ENCODE measurements at places on chromosomes 4 and X.

GRCh38 chr4:76091052-76091451 lies 16.5 kb downstream of the ART3 start:
- no peak for DNase-seq

DNA sequence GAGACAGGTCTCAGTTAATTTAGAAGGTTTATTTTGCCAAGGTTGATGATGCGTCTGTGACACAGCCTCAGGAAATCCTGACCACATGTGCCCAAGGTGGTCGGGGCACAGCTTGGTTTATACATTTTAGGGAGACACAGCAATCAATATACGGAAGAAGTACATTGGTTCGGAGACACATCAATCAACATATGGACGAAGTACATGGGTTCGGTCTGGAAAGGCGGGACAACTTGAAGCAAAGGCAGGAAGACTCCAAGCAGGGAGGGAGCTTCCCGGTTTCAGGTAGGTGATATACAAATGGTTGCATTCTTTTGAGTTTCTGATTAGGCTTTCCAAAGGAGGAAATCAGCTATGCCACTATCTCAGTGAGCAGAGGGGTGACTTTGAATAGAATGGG lies 225.2 kb upstream of the ZFP42 start:
- DNase-seq: no peak

GRCh38 chr4:27016551-27016950 lies 155.9 kb downstream of the STIM2 start:
- no peak for DNase-seq

DNA sequence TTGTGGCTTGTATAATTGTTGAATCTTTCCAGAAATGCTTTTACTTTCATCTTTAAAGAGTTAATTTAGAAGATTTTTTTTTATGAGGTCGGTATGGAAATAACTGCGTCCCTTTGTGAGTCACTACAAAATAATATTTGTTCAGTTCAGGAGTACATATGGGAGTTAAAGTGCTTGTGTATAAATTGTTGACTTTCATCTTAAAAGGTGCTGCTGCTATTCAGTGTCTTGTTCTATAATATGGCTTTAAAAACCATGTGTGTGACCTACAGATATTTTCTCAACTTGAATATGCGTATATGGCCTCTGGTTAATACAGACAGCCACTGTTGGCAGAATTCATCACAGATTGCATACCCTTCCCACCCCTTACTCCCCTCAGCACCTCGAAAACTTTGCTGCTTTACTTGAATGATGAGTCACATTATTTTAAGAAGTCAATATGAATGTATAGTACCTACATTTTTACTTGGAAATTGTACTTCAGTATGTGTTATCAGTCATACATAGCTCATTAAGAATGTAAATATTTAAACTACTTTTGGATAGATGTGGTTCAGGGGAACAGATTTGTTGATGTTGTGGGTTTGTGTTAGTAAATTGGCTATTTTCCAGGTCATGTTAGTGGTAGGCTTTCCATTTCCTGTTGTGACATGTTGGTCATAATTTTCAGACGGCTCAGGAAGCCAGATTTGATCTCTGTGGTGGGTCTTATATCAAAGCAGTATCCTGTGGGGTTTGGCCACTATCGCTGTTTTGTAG lies 1.5 kb downstream of the CLCN3 start:
- peak; percentile 22 for DNase-seq

- DNase-seq: no peak
Measured at GRCh38 chr4:15234116-15234855, 193.5 kb upstream of the C1QTNF7 start.

DNA sequence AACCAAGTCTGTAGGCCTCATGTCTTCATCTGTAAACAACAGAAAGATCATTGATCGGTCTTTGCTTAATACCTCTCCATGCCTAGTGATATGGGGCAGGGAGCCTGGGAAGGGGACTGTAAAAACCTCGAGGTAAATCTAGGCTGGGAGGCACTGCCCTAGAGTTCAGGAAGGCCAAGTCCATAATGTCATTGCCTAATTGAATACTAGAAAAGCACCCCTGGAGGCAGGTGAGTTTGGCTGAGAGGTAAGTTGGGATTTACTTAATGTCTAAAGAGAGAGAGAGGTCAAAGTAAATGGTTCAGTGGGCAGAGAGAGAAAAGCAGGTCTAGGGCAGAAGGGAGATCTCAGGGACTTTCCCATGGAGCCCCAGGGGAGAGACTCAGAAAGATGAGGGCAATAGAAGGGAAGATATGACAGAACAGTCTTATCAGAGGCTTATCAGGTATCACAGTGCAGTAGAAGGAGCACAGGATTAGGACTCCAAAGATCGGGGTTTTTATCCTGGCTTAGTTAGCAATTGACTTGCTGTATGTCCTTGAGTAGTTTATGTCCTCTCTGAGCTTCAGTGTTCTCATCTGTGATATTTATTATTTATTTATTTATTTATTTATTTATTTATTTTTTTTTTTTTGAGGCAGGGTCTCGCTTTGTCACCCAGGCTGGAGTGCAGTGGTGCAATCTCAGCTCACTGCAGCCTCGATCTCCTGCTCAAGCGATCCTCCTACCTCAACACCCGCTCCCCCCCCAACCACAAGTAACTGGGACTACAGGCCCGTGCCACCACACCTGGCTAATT lies 85.2 kb downstream of the SLC16A2 start:
- no peak for DNase-seq

GRCh38 chrX:123206176-123206575 lies 22.1 kb downstream of the GRIA3 start:
- no peak for DNase-seq

GRCh38 chr4:154001193-154001592 lies 212.3 kb upstream of the SFRP2 start:
- no peak for DNase-seq

GRCh38 chrX:31717474-31717873 lies 645.6 kb upstream of the FTHL17 start:
- no peak for DNase-seq

GRCh38 chr4:17721496-17722355 lies 59.7 kb downstream of the FAM184B start:
- DNase-seq: no peak

GRCh38 chr4:159498446-159499115 lies 395.7 kb downstream of the RAPGEF2 start:
- DNase-seq: no peak

- no peak for DNase-seq
Measured at GRCh38 chr4:617644-618641, 7.4 kb upstream of the PDE6B start.

- DNase-seq: no peak
Measured at GRCh38 chrX:68185161-68185560, 248.1 kb downstream of the OPHN1 start.

GRCh38 chr4:168693750-168694490 lies 197.1 kb downstream of the PALLD start:
- no peak for DNase-seq

GRCh38 chr4:116480546-116480945 lies 604.8 kb downstream of the TRAM1L1 start:
- DNase-seq: no peak

DNA sequence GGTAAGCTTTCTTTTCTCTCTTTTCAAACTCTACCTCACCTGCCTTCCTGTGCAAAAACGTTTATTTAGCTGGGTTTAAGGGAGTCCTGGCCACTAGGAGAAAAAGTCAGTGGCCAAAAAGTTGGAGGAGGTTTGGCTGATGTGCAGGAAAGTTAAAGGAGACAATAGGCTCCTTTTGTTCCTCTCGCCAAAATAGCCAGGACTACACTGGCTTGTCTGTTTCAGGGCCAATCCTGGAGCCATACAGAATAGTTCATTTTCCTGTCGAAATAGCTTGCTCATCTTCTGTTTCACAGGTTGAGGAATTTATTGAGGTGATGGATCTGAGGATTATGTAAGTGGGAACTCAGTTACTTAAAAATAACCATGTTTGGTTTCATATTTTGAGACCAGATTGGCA lies 423 bp downstream of the HEPH start:
- no peak for DNase-seq

DNA sequence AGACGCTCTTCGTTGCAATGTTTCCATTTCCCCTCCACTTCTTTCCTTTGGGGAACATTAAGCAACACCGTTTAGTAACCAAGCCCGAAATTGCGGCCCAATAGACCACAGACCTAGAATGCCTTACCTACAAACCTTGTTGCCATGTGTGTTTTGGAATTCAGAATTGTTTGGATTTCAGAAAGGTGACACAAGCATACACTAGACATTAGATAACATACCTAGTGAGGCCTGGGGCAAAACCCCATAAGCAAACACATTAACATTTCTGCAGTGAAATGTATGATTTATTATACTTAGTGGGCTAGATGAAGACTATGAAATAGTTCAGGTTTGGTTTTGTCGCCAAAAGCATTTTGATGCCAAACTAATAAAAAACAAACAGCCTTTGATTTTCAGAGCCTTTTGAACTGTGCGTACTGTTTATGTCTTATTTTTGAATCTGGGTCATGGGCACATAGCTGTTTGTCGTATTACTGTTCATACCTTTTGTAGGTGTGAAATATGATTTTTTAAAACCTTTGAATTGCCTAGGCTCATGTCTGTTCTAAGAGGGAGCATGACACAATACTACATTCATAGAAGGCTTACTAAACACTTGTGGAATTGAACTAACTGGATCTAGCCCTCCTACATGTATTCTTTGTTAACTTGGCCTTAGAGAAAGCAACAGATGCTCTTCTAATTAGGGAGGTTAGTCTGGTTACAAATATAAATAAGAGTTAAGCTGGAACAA lies 88.6 kb upstream of the TMEM164 start:
- DNase-seq: no peak

DNA sequence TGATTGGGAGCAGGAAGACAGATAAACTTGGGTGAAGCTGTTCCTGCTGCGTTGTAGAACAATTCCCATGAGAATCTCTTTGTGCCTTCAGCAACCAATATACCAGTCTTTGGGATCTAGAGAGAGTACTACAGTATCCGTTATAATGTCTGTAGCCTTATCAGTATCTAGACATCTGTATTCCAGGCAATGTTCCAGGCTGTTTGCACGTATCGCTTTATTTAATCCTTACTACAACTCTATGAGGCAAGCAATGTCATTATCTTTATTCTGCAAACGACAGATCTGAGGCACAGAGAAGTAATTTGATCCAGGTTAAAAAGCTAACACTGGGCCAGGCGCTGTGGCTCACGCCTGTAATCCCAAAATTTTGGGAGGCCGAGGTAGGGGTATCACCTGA lies 251.6 kb downstream of the ARHGAP24 start:
- no peak for DNase-seq

DNA sequence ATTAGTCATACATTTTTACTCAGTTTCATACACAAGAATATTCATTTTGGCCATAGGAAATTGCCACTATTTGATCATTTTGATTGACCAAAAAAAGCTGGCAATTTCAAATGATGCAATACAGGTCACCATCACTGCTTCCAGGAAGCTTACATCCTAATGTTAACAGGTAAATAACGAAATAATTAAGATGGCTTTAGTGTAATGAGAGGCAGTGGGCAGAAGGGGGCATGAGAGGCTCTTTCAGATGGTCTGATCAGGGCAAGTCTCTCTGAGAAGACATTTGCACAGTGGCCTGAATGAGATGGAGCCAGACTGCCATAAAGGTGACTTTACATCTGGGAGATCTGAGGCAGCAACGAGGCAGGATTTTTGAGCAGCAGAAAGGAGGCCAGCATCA lies 170.7 kb downstream of the SLIT2 start:
- peak; percentile 46 for DNase-seq

- no peak for DNase-seq
Measured at GRCh38 chr4:153332936-153333335, 11.6 kb upstream of the MND1 start.

DNA sequence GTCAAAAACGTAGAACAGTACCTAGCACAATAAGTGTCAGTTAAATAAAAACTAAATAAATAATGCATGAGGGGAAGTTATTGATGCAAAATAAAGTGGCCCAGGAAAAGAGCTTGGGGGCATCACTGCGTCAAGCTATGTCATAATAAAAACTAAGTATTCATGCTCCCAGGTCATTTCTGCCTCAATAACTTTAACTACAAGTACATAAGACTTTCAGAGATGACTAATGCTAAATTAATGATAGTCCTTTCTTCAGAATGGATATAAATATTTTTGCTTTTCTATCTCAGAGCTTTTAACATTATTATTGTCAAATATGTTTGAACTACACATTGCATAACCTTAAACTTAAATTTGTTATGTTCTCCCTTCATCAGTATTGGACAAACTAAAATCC lies 92.2 kb upstream of the MAGEB10 start:
- no peak for DNase-seq

DNA sequence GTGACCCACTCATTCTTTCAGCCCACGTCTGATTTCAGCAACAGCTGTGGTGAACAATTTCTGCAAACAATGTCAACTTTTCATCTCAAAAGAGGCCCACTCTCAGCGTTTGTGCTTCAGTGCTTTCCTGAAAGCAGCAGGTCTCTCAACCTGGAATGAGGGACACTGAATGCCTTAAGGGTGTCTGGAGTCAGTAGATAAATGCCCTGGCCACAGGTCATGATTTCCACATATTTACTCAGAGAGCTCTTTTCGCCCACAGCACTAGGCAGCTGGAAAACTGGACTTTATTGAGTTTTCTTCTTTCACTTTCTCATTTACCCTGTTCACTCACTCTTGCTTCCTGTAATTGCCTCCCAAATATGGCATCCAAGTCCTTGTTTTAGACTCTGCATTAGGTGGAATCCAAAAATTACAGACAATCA lies 52.8 kb downstream of the NPFFR2 start:
- no peak for DNase-seq

DNA sequence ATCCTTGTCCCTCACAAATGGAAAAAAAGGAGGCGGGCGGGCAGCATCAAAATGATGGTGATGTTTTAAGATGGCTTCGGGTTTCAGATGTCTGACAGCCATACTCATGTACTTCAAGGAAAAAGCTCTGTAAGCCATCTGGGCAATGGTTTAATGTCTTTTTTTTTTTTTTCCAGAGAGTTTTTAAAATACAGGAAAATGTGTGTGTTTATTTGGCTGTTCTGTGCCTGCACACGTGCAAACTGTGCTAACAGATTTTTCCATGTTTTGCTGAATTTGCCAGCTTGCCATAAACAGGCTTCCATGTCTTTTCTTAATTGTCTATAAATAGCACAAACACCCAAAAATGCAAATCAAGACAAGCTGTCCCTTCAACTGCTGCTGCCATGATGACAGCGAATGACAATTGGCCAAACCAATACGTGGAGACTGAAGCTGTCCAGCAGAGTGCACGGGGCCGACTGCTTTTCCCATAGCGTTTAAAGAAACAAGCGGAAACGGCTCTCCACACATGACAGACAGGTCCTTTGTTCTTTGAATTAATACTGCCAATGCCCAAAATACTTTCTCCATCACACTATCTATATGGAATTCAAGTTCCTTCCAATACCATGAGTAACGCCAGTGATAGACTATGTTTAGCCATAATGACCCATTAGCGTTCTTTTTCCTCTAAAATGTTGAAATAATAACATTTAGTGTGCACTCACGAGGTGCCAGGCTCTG lies 35.7 kb downstream of the AFAP1 start:
- no peak for DNase-seq
